ENCODE measurements at places on chromosomes 3 and 15.

DNA sequence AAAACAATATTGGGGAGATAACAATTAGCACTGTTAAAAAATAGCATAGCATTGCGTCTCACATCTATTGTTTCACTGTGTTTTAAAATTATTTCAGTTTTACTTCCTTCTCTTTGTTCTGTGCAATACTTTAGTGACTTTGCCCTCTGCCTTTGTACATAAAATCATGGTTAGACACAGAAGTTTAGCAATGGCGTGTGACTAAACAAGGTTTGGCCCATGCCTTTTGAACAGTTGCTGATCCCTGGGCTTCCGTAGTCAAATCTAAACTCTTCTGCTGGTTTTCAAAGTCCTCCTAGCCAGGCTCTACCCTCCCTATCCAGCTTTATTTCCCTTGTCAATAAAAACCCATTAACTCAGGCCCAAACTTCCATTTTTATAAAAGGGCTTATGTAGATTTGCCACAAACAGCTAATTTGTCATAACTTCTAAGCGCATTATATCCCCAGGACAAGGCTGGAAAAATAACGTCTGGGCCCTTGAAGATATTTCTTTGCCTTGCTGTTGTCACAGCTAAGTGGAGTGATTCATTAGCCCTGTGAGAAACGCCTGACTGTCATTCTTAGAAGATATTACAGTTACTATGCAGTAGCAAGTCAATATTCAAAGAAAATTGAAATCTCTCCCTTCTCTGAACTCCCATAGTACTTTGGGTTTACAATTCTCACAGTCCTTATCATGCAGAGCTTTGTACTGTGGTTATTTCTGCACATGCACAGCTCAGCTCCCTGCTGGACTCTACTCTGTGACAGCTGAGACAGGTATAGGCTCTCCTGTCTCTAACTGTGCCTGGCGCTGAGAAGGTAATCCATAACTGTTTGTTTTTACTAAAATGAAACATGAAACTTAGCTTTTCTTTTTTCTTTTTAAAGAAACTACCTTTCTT is 123.4 kb upstream of the SLC24A5 start:
- DNase-seq = no peak

GRCh38 chr3:111739311-111739911 is 119.7 kb upstream of the PHLDB2 start:
- no peak for DNase-seq

- DNase-seq = no peak
Measured at GRCh38 chr15:96347181-96348111, 16.9 kb downstream of the NR2F2 start.

GRCh38 chr3:111811811-111812210 is 47.3 kb upstream of the PHLDB2 start:
- no peak for DNase-seq

DNA sequence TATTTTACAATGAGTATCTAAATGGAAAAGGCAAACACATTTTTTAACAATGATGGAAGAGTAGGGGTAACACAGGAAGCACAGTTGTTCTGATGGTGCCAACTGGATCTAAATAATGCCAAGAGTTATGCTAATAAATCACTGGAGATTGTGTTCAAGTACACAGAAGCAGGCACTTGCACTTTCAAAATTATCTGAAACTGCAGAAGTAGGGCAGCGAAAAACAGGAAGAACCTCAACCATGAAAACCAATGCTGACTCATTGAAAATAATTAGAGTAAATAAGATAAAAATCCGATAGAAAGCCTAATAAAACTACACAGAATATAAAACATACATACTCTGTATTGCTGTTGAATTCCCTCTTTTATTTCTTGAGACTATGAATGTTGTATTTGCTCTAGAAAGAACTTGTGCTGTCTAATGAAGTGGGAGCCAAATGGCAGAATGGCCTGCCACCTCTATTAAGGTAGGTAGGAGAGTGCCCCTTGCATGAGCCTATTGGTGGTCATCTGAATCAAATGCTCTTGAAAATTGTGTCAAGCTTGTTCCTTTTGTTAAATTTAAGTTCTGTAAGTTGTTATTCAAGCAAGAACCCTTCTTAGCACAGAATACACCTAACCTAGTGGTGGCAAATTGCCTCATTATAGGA is 93.7 kb downstream of the ABI3BP start:
- DNase-seq = no peak

GRCh38 chr3:188469228-188469885 is 315.4 kb downstream of the LPP start:
- DNase-seq = no peak

DNA sequence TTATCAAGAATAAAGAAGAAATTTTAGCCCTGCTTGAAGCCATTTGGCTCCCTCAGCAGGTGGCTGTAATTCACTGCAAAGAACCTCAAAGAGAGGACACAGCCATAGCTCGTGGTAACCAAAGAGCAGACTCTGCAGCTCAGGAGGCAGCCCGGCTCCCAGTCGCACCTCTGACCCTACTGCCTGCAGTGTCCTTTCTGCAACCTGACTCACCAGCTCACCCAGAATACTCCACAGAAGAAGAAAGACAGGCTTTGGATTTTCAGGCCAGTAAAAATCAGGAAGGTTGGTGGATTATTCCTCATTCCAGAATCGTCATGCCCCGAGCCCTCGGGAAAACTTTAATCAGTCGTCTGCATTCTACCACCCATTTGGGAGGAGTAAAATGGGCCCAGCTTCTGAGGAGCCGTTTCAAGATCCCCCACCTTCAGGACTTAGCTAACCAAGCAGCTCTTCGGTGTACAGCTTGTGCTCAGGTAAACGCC is 38.6 kb downstream of the ZBTB11 start:
- no peak for DNase-seq

DNA sequence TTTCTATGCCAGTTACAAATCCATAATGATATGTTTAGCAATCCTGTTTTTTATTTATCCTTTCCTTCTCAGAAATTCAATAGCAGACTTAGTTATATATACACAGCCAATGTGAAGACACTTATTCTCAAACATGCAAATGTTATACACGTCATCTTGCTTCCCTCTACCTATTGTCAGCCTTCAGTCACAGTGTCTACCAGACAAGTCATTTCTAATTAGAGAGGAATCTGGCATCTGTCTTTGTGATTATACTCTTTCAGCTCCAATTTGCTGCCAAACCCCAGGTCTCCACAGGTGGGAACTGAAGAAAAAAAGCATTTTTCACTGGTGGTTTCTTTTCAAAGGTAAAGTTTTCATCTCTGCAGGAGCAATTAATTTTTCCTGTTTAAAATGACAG is 793.1 kb downstream of the AGBL1 start:
- DNase-seq = no peak

GRCh38 chr3:14869917-14870782 is 51.4 kb downstream of the FGD5 start:
- DNase-seq = no peak

GRCh38 chr15:91126080-91126479 is 26.0 kb downstream of the SV2B start:
- DNase-seq = no peak

GRCh38 chr3:14452740-14453710 is 50.6 kb downstream of the SLC6A6 start:
- DNase-seq = no peak

GRCh38 chr15:99248000-99248715 is 1.2 kb downstream of the TTC23 start:
- DNase-seq = no peak

- no peak for DNase-seq
Measured at GRCh38 chr3:132641837-132642538, 17.6 kb downstream of the ACAD11 start.

GRCh38 chr3:139934613-139935015 is 371 bp upstream of the CLSTN2 start:
- DNase-seq = no peak

DNA sequence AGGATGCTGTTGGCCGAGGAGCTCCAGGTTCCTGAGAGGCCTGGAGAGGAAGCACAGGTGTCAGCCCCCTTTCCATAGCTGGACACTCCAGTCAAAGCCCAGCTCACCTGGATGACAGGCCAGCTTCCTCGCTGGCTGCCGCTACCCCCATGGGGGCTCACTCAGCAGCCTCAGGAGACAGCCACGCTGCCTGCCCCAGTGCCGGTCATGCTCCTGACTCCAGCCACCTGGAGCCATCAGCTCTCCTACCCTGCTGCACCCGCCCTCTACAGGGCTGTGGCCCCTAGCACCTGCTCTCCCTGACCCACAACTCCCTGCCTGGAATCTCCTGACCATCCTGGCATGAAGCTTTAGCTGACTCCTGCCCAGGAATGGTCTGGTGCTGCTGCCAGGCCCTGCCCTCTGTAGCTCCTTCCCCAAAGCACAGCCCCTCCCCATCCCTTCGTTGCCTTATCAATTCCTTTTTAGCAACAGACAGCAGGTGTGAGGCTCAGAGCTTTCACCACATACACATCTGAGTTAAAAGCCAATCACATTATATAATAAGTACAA is 94.2 kb downstream of the NUP210 start:
- DNase-seq = no peak

- DNase-seq = no peak
Measured at GRCh38 chr3:61848885-61849284, 287.5 kb downstream of the PTPRG start.

Data from SIG-M5 (cell line).